ENCODE measurements at places on chromosomes 16 and 17. TPM values are rescaled to one million over a fixed set of nuclear protein-coding genes. Genes with fewer than 3 reads are reported as not detected.

GRCh38 chr17:2042390-2042847 lies 597 bp downstream of the OVCA2 start:
- no peaks in the 10 kb centered on the region for H3K27me3 ChIP-seq
- peak overlapping the region; percentile 58 for H3K27ac ChIP-seq
- H3K4me3 ChIP-seq, result peak overlapping the region; percentile 67
- DNase-seq, result no peak
- peaks cover 9% of the 10 kb centered on the region for H3K4me1 ChIP-seq
- H3K36me3 ChIP-seq, result no peaks in the 10 kb centered on the region

The CENPT gene
- 38.9 TPM for total RNA-seq

GRCh38 chr16:57882792-57883191 lies 80.5 kb upstream of the KIFC3 start:
- no peaks in the 10 kb centered on the region for H3K36me3 ChIP-seq
- peaks cover 23% of the 10 kb centered on the region for H3K27me3 ChIP-seq
- no peak for DNase-seq
- no peak overlapping the region for H3K27ac ChIP-seq

GRCh38 chr17:57655553-57655952 lies 89.5 kb downstream of the CCDC182 start:
- H3K27ac ChIP-seq, result no peak overlapping the region
- no peaks in the 10 kb centered on the region for H3K4me1 ChIP-seq
- no peak for DNase-seq
- no peaks in the 10 kb centered on the region for H3K27me3 ChIP-seq
- no peaks in the 10 kb centered on the region for H3K36me3 ChIP-seq
- no peak overlapping the region for H3K4me3 ChIP-seq

DNA sequence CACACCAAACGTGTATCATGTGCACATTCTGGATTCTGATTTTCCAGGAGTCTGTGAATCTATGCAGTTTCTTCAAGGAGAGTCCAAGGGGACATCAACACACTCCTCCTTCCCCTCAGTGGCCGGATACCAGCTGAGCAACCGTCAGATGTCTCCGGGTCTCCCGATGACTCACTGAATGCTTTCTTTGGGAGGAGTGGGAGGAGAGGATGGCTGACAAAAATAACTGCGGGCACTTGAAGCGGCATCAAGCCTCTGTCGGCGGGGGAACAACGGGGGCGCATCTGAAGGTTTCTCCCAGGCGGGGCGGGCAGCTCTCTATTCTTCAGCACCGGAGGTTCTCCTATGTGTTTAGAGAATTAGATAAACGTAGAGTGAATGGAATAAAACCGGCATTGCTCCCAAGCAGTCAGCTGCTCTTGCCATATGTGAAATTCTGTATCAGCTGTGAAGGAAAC lies 24.6 kb upstream of the LRRC75A start:
- no peaks in the 10 kb centered on the region for H3K36me3 ChIP-seq
- H3K4me1 ChIP-seq, result no peaks in the 10 kb centered on the region
- H3K27ac ChIP-seq, result no peak overlapping the region
- no peaks in the 10 kb centered on the region for H3K27me3 ChIP-seq

DNA sequence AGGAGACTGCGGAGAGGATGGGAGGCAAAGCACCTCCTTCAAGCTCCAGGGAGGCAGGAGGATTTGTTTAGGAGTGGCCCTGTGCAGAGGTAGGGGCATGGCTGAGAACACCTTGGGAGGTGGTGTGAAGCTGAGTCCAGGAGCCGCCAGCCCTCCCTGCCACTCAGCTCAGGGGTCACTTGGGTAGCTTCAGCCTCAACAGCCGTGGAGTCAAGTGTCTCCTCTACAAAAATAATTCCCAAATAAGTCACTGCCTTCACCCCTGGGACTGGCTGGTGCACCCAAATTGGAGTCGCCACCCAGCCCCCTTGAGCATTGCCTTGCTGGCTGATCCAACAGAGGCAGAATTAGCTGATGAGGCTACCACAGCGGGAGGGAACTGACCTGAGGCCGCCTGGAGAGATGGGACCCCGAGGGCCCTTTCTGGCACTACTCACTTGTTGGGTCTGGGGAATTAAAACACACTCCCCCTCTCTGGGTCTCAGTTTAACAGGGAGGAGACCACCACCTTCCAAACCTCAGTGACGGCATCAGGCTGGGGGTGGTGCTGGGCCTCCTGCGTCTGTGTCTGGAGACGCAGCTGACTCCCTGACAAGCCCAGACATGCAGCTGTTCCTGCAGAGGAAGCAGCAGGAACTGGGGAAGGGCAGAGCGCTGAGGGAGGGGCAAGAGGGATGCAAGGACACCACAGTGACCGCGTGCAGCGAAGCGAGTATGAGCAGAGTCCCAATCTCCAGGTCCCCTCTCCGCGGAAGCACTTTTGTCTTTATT lies 87.9 kb upstream of the TOB1 start:
- no peak for DNase-seq
- no peaks in the 10 kb centered on the region for H3K36me3 ChIP-seq
- no peaks in the 10 kb centered on the region for H3K27me3 ChIP-seq
- H3K4me3 ChIP-seq, result no peak overlapping the region
- peaks cover 14% of the 10 kb centered on the region for H3K4me1 ChIP-seq

GRCh38 chr16:79598348-79599181 lies 2.0 kb downstream of the MAF start:
- no peaks in the 10 kb centered on the region for H3K36me3 ChIP-seq
- DNase-seq, result peak; percentile 29
- peak overlapping the region; percentile 56 for H3K27ac ChIP-seq
- no peaks in the 10 kb centered on the region for H3K4me1 ChIP-seq

- no peak overlapping the region for H3K4me3 ChIP-seq
- no peaks in the 10 kb centered on the region for H3K4me1 ChIP-seq
- peaks cover 4% of the 10 kb centered on the region for H3K27me3 ChIP-seq
Measured at GRCh38 chr17:82305727-82306300, 11.6 kb downstream of the CD7 start.

DNA sequence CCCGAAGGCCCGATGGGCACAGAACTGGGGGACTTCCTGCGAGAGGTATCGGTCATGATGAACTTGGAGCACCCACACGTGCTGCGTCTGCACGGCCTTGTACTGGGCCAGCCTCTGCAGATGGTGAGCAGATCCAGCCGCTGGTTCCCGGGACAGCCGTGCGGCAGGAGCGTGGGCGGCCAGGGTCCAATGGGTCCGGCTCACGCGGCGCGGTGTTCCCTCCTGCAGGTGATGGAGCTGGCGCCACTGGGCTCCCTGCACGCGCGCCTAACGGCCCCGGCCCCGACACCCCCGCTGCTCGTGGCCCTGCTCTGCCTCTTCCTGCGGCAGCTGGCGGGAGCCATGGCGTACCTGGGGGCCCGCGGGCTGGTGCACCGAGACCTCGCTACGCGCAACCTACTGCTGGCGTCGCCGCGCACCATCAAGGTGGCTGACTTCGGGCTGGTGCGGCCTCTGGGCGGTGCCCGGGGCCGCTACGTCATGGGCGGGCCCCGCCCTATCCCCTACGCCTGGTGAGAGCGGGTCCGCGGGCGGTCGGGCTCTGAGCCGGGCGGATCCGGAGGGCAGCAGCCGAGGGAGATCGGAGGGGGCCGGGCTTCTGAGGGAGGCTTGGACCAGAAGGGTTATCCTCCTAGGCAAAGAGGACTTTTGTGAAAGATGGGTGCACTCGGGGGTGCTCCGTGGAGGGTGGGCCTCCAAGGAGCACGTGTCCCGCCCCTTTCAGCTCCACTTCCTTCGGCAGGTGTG lies 3.0 kb downstream of the TNK1 start:
- H3K27me3 ChIP-seq, result no peaks in the 10 kb centered on the region
- DNase-seq, result no peak
- H3K36me3 ChIP-seq, result peaks cover 1% of the 10 kb centered on the region
- no peak overlapping the region for H3K27ac ChIP-seq
- H3K4me1 ChIP-seq, result no peaks in the 10 kb centered on the region

The MC1R gene
- total RNA-seq, result 3.4 TPM

Data from colonic mucosa (tissue), 4 donors.